T-helper 1 cell treated with Interleukin-12 subunit alpha and Interleukin-12 subunit beta and Interleukin-4 antibody, amounts not matched to agents 30 ng/mL and 1 ng/mL, for 36 hours (primary cell): ENCODE measurements at places on chromosomes 2 and 18. TPM values are rescaled to one million over a fixed set of nuclear protein-coding genes. Genes with fewer than 3 reads are reported as not detected.

TEX51 gene
- not detected in 2 replicates for total RNA-seq

ZBTB14 gene
- 24.4 and 24.8 TPM in 2 replicates for total RNA-seq

MAP3K20 gene
- 16.8 and 20.6 TPM in 2 replicates for total RNA-seq

LIMS4 gene
- 0.42 and 0.59 TPM in 2 replicates for total RNA-seq

DAPL1 gene
- total RNA-seq, result not detected in 2 replicates

HOXD4 gene
- not detected in 2 replicates for total RNA-seq

PAX3 gene
- not detected in 2 replicates for total RNA-seq

SCN9A gene
- total RNA-seq, result 3.5 and 4.3 TPM in 2 replicates

POMC gene
- 3.4 and 4.6 TPM in 2 replicates for total RNA-seq

ARID5A gene
- 225 and 227 TPM in 2 replicates for total RNA-seq

SLC4A3 gene
- not detected in 2 replicates for total RNA-seq

DLGAP1 gene
- 0.44 and 0.86 TPM in 2 replicates for total RNA-seq

NPHP1 gene
- 0.12 and 0.15 TPM in 2 replicates for total RNA-seq

TRIM54 gene
- 0.10 TPM in 1 of 2 replicates, not detected in the other for total RNA-seq

SKOR2 gene
- not detected in 2 replicates for total RNA-seq

PRSS56 gene
- not detected in 2 replicates for total RNA-seq

SMARCAL1 gene
- total RNA-seq, result 28.5 and 29.6 TPM in 2 replicates

FAM237A gene
- total RNA-seq, result not detected in 2 replicates

SLC30A3 gene
- total RNA-seq, result 0.64 and 0.68 TPM in 2 replicates

EVX2 gene
- not detected in 2 replicates for total RNA-seq
